Dermis microvascular lymphatic vessel endothelial cell (primary cell): ENCODE measurements at places on chromosomes 4 and X. TPM values are rescaled to one million over a fixed set of nuclear protein-coding genes. Genes with fewer than 3 reads are reported as not detected.

ATRX gene
- total RNA-seq: 48.5 and 58.5 TPM in 2 replicates

DNA sequence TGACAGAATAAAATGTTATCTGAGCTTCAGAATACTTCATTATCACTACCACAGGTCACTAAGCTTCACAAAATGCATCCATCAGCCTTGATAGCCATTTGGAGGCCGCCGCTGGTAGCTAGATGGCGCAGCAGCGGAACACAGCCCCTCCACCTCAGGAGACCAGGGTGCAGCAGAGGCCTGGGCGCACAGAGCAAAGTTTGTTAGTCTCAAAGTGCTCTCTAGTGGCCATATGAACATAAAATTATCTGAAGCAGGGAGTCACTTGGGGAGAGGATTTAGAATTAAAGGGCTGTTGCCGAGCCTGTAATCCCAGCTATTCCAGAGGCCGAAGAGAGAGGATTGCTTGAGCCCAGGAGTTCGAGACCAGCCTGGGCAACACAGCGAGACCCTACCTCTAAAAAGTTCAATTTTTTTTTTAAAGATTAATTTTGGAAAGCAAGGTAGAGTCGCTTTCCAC is 8.1 kb upstream of the DCTD start:
- DNase-seq: peak; percentile 83

- no peak for DNase-seq
Measured at GRCh38 chr4:161920304-161921052, 243.3 kb downstream of the FSTL5 start.

DNA sequence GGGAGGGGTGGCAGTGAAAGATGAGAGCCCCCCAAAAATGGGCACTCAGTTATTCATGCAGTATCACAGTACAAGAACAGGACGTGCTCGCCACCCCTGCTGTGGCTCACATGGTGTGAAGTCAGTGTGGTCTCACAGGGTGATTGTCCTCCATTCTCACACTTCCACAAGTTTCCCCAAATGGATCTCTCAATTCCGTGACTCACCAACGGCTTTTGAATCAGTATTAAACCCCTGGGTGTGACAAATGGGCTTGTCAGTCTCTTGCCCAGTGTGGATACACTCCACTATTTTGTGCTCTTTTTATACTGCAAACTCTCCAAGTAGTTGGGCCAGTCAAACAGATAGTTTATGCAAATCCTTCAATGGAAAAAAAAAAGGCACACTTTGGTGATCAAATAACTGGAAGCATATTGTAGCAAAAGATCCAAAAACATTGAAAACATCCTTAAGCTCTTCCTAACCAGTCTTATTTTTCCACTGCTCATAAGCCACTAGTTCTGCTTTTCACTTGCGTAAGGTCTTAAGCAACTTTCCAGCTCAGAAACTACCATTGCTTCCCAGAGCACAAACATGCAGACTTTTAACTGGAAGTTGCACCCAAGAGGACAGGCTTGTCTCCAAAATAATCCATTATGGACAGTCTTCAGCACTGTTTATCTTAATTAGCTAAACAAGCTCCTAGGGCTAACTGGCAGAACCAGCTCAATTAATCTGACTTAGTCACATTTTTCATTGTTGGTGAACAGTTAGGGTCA is 365.7 kb downstream of the PPP3CA start:
- DNase-seq: no peak

- DNase-seq: no peak
Measured at GRCh38 chr4:169925678-169926077, 100.5 kb downstream of the MFAP3L start.
